ENCODE measurements at places on chromosomes 1 and 21.

DNA sequence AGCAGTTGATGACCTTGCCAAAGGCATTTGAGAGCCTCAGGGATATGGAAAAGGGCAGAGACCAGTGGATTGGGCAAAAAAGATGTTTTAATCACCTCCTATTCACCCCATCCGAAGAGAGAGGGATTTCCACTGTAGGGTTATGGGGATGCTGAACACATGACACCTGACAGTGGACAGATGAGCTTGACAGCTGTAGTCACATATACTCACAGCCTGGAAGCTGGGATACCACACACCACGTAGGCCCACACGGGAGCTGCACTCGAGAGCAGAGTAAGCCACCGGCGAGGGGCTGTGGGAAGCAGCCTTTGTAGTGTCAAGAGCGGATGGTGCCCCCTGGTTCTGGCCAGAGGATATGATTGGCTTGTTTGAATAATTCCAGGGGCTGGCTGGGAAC lies 20.0 kb downstream of the ZBTB40 start:
- no peak for DNase-seq

GRCh38 chr1:216822480-216822879 lies 99.3 kb upstream of the ESRRG start:
- no peak for DNase-seq

- DNase-seq: peak; percentile 10
Observed at GRCh38 chr1:244918421-244919319, 54.3 kb upstream of the HNRNPU start.

DNA sequence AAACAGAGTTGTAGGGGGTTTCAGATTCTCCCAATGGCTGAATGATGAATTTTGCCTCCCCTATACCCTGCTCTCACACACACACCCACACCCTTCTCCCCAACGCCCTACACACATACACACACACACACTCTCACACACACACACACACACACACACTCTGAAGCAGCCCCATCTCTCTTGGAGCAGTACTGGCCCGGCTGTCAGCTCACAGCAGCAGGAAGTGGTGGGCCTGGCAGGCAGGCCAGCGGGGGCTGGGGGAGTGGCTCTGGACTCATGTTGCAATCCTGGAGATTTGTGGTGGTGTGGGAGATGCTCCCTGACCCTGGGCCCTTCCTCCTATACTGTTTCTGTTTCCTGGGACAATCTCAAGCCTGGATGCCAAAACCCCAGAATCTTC lies 2.2 kb downstream of the IKBKE start:
- DNase-seq: peak; percentile 94

GRCh38 chr1:184753117-184753516 lies 1.5 kb downstream of the EDEM3 start:
- DNase-seq: no peak

GRCh38 chr1:156114919-156115513 lies 505 bp downstream of the LMNA start:
- DNase-seq: no peak

- DNase-seq: no peak
Observed at GRCh38 chr1:209390764-209391163, 192.8 kb upstream of the CAMK1G start.

GRCh38 chr1:30473922-30474817 lies 249.2 kb downstream of the MATN1 start:
- DNase-seq: no peak

DNA sequence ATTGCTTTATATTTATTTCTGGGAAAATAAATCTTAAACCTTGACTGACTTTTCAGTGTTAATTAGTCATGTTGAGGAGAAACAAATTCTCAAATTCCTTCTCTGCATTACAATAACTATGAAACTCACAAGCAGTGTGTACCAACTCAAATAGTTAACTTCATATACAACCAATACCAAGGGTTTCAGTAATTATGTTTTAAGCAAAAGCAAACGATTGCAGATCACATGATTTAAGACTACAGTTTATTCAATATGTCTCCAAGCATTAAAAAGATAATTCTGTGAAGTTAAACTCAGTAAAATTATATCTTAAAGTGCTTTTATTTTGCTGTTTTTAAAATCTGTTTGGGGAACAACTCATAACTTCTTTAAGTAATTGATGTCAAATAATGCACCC lies 28.6 kb downstream of the PCSK9 start:
- DNase-seq: no peak

- DNase-seq: no peak
Observed at GRCh38 chr1:38892976-38893375, 11.6 kb upstream of the GJA9 start.

DNA sequence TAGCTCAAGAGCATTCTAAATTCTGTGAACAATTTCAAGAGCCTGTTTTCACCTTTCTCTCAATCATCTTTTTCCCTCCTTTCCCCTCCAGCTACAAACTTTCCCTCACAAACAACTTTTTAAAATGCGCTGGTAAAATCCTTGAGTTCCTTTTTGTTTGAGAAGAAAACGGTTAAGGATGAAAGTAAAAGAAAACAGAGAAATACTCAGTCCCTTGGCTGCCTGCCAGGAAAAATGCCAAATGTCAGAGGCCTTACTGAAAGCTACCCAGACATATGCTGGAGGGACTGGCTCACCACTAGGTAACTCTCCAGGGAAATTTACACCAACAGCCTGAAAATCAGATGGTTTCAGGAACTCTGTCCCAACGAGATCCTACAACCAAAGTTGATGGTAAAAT lies 11.0 kb upstream of the SERBP1 start:
- peak; percentile 79 for DNase-seq

DNA sequence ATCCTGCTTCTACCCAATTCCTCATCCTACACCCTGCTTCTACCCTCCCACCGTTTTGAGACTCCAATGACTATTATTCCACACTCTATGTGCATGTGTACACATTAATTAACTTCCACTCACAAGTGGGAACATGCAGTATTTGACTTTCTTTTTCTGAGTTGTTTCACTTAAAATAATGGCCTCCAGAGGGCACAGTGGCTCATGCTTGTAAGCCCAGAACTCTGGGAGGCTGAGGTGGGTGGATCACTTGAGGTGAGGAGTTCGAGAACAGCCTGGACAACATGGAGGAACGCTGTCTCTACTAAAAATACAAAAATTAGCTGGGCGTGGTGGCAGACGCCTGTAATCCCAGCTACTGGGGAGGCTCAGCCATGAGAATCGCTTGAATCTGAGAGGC lies 464.8 kb downstream of the PTBP2 start:
- peak; percentile 33 for DNase-seq

DNA sequence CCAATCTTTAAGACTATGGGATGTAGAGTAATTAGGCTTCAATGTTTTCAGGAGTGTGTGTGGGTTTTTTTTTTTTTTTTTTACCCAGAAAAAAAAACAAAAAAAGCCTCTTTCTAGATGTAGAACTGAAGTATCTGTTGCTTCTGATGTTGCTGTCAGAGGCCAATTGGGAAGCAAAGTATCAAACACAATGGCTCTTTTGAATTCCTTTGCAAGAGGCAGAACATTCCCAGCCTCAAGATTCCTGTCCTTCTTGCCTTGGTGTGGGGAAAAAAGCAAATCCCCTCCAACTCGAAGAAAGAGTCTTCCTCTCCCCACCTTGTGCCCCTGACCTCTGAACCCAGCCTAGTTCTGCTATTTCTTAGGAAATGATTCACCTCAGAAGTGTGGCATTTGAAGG lies 55.4 kb upstream of the LMO4 start:
- no peak for DNase-seq

DNA sequence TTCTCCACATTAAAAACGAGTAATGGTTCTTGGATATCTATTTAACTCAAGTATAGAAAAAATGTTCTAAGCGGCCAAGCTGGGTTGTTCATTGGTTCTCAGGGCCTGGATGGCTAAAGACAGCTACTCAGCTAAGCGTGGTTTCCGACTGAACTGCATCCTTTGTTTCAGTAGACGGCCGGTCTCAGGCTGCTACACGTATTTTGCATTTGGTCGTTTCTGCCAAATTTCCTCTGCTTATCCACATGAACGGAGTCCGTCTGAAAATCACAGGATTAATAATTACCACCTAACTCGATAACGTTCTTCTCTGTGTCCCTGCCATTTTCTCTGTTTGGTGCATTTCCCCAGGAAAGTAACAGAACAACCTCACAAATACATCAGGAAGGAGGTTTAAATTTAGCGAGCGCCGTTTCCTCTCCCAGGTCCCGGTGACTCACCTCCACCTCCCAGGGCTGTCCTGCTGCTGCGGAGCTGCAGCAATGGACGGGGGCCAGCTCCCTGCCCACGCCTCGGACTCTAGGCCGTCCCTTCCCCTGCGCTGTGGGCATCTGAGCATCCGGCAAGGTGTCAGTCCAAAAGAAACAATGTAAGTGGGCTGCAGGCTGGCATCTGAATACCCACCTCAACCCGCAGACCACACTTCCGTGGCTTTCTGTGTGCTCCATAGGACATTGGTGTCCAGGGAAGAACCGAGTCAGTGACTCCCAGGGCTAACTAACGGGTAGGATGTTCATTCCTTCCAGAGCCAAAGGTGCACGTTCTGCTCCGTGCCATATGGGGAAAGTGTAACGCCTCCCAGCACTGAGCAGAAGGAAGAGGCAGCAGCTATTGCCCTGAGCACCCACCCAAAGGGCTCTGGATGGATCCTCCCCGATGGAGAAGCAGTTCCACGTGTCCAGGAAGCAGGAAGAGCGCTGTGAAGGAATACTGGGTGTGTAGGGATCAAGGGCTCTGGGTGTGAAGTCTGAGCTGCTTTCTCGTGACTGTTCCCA lies 4.1 kb upstream of the GABRD start:
- no peak for DNase-seq

GRCh38 chr1:156806512-156807440 lies 9.9 kb downstream of the SH2D2A start:
- DNase-seq: no peak

GRCh38 chr1:7292714-7293419 lies 478.2 kb upstream of the VAMP3 start:
- no peak for DNase-seq

GRCh38 chr1:40107290-40107959 lies 10.4 kb upstream of the PPT1 start:
- no peak for DNase-seq

- DNase-seq: no peak
Observed at GRCh38 chr1:176896216-176896615, 268.3 kb downstream of the ASTN1 start.

- no peak for DNase-seq
Observed at GRCh38 chr1:173406783-173407230, 70.3 kb upstream of the PRDX6 start.

- no peak for DNase-seq
Observed at GRCh38 chr1:109893532-109894171, 17.0 kb upstream of the CSF1 start.

DNA sequence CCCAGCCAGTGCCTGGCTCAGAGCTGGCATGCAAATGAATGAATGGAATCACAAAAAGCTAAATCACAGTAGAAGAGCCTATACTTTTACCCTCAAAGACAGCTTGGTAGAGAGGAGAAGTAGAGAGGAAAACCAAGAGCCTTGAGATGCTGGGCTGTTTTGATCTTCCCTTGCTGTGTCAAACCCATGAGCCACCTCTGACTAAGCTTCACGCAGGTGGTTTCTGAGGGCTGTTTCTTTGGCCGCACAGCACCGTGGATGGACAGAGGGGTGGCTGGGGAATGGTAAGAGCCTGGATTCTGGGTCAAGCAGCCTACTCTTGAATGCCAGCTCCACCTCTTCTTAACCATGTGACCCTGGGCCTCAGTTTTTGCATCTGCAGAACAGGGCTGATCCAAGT lies 18.6 kb downstream of the ABCG1 start:
- DNase-seq: no peak

GRCh38 chr1:162230096-162230495 lies 146.6 kb downstream of the SPATA46 start:
- DNase-seq: peak; percentile 61

DNA sequence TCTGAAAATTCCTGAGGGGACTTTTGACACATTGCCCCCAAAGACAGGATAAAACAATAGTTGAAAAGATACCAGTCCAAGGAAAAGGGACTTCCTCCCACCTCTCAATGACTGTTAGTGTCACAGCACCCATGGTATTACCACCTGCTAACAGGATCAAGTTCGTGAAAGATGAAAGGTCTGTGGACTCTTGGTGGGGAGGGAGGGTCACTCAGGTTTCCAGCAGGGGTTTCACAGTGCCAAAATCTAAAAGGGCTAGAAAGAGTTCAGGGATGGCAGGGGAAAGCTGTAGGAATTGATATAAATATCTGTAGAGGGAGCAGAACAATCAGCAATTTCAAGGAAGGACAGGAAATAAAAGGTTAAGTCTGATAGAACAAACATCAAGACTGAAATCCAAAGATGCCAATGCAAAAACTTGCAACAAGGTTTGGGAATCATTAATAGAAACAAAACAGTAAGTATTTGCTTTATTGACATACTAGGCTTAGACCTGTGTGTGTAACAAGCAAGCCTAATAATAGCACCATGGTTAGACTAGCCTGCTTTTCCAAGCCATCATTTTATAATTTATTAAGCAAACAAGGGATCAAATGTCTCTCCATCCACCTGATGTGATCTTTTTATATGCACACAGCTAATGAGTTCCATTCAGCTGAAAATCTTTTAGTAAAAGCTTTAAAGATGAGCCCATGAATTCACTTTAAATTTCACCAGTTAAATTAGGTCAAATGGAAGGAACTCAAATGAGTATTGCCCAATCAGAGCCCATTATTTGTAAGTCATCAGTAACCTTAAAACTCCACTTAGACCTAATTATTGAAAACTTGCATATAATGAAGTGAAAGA lies 3.7 kb downstream of the MCL1 start:
- peak; percentile 47 for DNase-seq

DNA sequence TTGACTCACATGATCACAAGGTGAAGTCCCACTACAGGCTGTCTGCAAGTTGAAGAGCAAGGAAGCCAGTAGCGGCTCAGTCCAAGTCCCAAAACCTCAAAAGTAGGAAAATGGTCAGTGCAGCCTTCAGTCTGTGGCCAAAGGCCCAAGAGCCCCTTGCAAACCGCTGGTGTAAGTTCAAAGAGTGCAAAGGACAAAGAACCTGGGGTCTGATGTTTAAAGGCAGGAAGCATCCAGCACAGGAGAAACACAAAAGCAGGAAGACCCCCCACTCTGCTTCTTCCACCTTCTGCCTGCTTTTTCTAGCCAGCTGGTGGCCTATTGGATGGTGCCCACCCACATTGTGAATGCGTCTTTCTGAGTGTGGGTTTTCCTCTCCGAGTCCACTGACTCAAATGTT lies 2222.6 kb downstream of the MRPL39 start:
- DNase-seq: no peak

- DNase-seq: peak; percentile 90
Observed at GRCh38 chr1:225845571-225846259, 35.8 kb downstream of the EPHX1 start.
